Non-pigmented ciliary epithelial cell (primary cell): ENCODE measurements at places on chromosomes 7 and 10.

- no peak for DNase-seq
Measured at GRCh38 chr7:2644562-2645273, 12.9 kb downstream of the TTYH3 start.

GRCh38 chr10:86087716-86088115 lies 278.9 kb downstream of the GRID1 start:
- DNase-seq, result no peak

DNA sequence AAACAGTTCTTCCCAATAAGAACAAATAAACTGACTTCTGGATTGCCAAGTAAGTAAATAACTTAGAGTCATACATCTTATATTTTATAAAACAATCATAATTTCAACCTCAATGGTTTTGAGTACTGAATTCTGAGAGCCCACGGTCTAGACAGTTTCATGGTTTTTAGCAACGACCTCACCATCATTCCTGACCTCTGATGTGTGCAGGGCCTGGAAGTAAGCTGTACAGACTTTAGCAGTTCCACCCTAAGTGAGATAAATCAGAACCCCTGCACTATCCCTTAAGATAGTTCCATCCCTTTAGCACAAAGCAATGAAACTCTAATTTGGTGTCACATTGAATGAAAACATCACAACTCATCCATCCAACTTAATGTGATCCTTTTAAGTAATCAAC lies 86.0 kb downstream of the NEBL start:
- no peak for DNase-seq

GRCh38 chr7:111202321-111202720 lies 111.4 kb downstream of the LRRN3 start:
- DNase-seq, result no peak

- no peak for DNase-seq
Measured at GRCh38 chr7:129843978-129844840, 108.6 kb downstream of the UBE2H start.

- no peak for DNase-seq
Measured at GRCh38 chr7:101216860-101217387, 457 bp downstream of the PLOD3 start.

DNA sequence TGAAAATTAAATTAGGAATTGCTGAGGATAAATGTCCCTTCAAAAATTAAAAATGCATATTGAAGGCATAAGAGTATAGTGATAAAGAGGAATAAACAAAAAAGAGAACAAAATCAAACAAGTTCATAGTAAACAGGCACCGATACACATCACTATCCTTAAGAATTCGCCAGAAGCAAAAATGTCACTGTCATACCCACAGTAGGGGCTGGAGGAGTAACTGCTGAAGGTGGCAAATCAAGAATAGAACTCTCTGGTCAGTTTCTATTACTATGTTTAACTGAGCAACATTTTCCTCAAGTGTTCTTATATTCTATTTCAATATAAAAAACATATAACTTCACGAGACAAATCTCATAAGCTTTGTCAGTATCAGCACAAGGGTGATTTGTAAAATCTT lies 84.0 kb downstream of the VPS41 start:
- no peak for DNase-seq

DNA sequence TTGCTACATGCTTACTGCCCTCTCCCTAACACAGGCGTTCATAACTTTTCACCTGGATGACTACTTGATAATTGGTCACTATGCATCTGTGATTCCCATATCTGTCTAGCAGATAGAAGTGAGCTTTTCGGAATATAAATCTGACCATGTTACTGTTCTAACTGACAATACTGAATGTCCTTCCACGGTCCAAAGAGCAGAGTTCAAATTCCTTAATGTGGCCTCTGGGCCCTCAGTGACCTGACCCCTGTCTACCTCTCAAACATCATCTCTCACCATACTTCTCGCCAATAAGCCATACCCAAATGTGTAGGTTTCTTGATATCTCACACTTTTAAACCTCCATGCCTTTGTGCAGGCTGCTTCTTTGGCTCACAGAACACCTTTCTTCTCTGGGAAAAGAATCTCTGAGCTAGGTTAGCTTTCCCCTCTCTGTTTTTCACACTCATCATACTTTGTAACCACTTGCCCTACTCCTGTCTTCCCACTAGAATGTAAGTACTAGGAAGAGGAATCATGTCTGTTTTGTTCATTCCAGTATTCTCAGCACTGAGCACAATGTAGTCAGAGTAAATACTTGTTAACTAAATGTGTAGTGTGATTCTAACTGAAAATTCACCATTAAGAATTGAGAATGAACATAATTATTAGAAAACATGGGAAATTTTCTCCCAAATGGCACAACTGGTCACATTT lies 39.2 kb upstream of the LRRC17 start:
- DNase-seq, result no peak

- DNase-seq, result no peak
Measured at GRCh38 chr7:153886506-153887441, 165.4 kb upstream of the DPP6 start.

DNA sequence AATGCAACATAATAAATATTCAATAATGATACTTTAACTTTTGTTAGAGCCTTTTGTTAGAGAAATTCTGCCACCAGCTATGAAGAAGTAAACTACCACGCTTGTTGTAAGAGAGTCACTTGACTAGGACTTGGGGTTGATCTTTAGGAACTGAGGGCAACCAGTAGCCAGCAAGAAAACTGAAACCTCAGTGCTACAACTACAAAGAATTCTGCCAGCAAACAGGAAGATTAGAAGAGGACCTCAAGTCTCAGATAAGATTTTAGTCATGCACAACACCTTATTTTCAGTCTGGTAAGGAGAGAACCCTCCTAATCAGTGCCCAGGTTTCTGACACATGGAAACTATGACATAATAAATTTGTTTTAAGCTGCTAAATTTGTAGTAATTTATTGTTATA lies 498.3 kb upstream of the STEAP1 start:
- no peak for DNase-seq

DNA sequence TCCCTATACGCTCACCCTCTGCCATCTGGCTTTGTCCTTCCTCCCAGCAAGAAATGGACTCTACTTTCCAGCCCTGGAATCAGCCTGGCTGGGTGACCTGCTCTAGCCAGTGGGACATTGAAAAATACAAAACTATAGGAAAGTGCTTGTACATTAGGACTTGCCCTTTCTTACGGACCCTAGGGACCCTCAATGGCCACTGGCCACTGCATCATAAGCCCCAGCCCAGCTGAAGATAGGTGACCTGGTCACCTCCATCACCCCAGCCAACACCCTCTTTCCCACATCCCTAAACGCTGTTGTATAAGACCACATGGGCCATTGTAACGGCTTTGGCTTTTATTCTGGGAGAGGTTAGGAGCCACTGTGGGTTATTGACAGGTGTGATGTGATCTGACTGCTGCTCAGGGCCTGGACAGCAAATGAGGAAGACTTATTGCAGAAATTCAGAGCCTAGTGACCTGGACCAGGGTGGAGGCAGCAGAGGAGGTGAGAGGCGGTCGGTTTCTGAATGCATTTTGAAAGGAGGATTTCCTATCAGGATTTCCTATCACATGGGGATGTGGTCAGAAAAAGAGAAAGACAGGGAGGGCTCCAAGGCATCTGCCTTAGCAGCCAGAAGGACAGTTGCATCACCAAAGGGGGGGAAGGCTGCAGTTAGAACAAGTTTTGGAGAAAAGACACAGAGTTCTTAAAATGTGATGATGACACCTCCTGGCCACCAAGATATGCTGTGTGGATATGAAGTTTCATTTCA lies 2.2 kb upstream of the LMBR1 start:
- no peak for DNase-seq

DNA sequence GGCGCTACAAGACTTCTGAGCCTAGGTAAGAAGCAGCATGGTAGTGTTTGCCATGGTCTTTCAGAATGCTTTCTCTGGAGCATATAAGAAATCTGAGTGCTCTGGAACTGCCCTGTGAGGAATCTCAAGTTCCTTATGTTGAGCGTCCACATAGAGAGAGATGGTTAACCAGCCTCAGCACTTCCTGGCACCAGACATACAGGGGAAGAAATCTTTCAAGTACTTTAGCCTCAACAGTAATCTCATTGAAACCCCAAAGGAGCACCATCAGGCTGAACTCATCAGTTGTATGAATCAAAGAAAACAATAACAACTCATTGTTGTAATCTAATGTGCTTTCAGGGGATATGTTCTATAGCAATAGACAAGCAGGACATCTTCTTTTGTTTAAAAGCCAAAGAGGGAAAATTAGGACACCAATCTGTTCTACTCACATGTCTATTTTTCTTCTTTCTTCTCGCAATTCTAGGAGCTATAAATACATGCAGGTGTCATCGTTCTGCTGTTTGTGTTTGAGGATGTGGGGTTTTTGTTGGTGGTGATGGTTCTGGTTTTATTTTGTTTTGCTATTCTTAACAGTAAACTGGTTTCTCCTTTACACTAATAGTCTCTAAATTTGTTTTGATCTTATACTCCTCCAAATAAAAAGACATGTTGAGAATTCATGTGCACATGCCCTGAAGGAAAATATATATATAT lies 1145.0 kb upstream of the LRRN3 start:
- no peak for DNase-seq

GRCh38 chr7:33191340-33191739 lies 62.0 kb downstream of the BBS9 start:
- DNase-seq, result no peak

- DNase-seq, result no peak
Measured at GRCh38 chr10:61398366-61399129, 54.6 kb downstream of the TMEM26 start.

- DNase-seq, result no peak
Measured at GRCh38 chr7:107579885-107580715, at the start of gene BCAP29. Gene BCAP29, plus strand, starts transcription at chr7:107580246. Its CDS starts 527 bp downstream, at chr7:107580773.

- no peak for DNase-seq
Measured at GRCh38 chr7:32916006-32916405, 24.4 kb upstream of the KBTBD2 start.

DNA sequence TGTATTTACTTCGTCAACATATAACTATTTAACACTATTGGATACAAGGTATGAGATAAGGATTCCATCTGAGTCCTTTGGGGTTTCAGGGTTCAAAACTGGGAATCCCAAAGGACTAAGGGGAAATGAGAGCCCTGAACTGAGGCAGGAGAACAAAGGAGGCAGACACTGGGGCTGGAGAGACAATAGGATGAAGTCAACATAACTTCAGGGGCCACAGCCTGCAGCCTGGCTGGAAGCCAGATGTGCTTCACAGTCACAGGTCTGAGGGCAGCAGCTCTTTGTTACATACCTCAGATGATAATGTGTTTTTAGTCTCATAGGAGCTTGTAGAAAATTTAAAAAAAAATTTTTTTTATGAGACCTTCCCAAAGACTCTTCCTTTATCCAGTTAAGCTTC lies 73.3 kb downstream of the NRF1 start:
- DNase-seq, result no peak

- DNase-seq, result no peak
Measured at GRCh38 chr7:77808517-77808916, 9.9 kb downstream of the PHTF2 start.

DNA sequence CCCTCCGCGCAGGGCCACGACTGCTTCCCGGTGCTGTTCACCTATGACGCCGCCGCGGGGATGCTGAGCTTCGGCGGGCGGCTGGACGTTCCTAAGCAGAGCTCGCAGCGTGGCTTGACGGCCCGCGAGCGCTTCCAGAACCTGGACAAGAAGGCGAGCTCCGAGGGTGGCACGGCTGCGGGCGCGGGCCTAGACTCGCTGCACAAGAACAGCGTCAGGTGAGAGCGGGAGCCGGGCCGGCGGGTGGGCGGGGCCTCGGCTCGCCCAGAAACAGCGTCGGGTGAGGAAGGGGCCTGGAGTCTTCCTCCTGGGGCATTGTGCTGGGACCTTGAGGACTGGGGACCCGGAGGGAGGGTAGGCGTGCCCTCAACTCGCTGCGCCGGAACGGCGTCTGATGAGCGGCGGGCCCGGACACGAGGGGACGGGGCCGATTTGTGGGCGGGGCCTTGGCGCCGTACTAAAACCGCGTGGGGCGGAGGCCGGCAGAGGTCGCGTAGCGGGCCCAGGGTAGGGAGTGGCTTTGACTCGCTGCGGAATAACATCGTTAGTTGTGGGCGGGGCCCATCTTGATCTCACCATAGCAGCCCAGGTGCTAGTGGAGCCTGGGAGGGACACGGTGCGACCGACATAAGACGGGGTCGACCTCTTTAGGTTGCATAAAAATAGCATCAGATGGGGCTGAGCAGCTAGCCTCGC lies 15.6 kb downstream of the PDAP1 start:
- DNase-seq, result no peak
